CD4-positive, alpha-beta T cell treated with Interleukin-12 subunit alpha and Interleukin-12 subunit beta, for 1 hour (primary cell): ENCODE measurements at places on chromosomes 16 and 17.

- DNase-seq, result no peak
These were observed 10.7 kb downstream of the ATP2A3 start for GRCh38 chr17:3953542-3953941.

GRCh38 chr16:85492295-85492864 lies 120.7 kb upstream of the GSE1 start:
- DNase-seq, result no peak

GRCh38 chr17:78925234-78925633 lies at the start of gene TIMP2:
TSS of gene TIMP2 (minus strand) at chr17:78925387. CDS start at chr17:78925088, 299 bp downstream.
- peak; percentile 75 for DNase-seq

- no peak for DNase-seq
These were observed 1.8 kb upstream of the PCGF2 start for GRCh38 chr17:38750044-38750311.

- no peak for DNase-seq
These were observed 31.4 kb upstream of the CORO6 start for GRCh38 chr17:29653995-29654714.

DNA sequence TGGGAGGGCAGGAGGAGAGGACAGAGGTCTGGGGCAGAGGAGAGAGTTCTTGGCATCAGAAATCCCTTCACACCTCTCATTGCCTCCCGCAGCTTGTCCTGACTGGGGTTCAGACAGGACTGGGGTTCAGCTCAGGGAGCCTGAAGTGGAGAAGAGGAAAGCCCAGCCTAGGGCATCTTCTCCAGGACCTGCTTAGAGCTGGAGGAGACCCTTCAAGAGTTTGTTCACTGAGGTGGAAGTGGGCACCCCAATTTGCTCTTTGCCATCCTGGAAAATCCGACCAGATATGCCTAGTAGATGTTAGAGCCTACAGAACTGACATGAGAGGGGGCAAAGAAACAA lies 2.0 kb downstream of the HOXB3 start:
- DNase-seq, result no peak

DNA sequence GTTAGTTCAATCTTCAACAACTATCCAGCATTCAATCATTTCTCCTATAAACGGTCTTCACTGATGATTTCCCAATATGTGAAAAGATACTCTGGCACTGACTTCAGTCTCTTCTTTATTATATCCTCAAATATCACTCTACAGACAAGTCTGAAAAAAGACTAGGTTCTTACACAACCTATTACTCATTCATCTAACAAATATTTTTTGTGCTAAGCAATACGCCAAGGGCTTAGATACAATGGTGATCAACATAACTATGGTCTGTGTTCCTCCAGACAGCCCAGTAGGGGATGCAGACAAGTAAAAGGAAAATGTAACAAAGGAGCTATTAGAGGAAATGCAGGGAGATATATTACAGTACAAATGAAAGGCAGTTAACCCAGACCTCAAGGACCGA lies 63.9 kb downstream of the MYO1D start:
- no peak for DNase-seq

- DNase-seq, result peak; percentile 70
These were observed 1.8 kb downstream of the TMIGD1 start for GRCh38 chr17:30332057-30332542.

DNA sequence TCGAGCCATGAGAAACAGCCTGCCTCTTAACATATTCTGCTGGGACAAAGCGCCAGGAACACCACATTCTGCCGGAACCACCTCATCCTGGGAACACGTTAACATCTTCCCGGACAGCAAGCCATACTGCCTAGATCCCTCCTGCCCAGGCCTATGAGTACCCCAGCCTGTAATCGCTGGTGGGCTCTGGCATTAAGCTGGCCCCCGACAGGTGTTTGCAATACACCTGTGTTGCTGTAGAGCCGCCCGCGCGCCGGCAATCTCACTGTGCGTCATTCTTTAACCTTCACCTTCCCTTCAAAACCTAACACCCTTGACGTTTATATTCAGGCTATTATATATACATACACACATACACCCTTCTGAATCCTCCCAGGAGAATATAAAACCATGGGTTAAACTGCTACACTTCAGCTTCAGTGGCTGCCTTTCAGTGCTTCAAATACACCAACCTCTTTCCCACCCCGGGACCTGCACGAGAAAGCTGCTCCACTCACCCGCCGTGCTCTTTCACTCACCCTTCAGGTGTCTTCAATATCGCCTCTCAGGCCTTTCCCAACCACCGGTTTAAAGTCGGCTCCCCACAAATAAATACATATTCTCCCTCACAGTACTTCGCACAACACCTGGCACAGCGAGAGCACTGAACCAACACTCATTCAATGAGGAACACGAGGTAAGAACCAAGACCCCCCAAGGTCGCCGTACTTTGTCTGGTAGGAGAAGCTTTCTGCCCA lies 1.0 kb upstream of the ENDOV start:
- DNase-seq, result no peak

DNA sequence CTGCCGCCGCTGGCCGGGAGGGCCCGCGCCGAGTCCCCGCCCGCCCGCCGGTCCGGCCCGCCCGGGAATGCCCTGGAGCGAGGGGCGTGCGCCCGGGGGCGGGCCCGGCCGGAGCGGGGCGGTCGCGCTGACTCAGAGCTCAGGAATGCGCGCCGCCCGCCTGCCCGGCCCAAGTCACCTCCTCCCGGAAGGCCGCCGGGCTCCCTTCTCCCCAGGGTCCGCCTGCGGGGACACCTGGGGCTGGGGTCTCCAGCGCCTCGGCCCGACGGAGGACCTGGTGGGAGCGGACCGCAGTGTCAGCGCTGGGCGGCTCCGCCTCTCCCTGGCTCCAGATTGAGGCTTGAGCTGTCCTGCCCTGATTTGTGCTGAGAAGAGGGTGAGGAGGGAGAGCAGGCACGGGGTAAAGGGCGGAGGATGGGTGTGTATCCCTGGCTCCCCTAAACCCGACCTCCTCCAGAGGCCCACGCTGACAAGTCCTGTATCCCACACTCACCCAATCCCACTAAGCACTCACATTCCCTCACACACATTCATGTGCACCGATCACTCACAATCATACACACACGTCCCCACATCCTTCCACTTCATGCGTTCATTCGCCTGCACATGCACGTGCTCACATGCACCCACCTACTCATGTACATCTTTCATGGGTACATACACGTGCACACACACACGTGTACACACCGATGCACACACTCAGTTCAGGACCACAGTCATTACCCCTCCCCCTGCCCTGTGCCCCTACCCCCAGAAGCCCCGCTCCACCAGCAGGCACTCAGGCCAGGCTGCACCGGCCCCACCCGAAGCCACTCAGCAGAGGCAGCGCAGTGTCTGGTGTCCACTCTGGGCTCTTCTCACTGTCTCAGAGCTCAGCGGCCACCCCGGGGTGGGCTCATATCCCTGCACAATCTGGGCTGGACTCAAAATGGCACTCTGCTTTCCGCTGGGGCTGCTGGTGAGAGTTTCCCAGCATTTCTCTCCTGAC lies at the start of gene RHBDF1:
Gene RHBDF1 (minus strand): TSS at position 71 of the 988 bp plus-strand sequence. CDS start 7,616 bp downstream, outside the sequence.
- no peak for DNase-seq

GRCh38 chr16:4505356-4506147 lies 29.4 kb downstream of the HMOX2 start:
- DNase-seq, result peak; percentile 87

- DNase-seq, result no peak
These were observed 119.1 kb downstream of the CCDC182 start for GRCh38 chr17:57625957-57626356.

DNA sequence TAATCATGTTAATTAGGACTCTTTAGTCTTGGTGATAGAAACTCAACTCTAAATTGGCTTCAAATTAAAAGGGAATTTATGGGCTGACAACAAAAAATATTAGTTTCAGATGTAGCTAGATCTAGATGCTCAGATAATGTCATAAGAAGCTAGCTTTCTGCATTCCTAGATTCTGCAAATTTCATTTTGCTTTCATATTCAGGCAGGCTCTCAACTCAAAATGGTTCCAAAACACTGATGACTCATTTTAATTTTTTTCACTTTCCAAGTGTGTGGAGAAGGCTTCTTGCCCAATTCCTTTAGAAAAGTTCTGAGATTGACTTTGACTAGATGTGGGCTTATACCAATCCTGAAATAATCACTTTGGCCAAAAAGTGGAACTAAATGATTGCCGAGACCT lies 236.7 kb upstream of the GOT2 start:
- DNase-seq, result no peak

- DNase-seq, result no peak
These were observed 1.1 kb downstream of the SPEM1 start for GRCh38 chr17:7421186-7421585.
